ENCODE measurements at places on chromosomes 2 and 18.

- no peak for DNase-seq
Measured at GRCh38 chr2:241242306-241242705, 53.8 kb downstream of the ANO7 start.

DNA sequence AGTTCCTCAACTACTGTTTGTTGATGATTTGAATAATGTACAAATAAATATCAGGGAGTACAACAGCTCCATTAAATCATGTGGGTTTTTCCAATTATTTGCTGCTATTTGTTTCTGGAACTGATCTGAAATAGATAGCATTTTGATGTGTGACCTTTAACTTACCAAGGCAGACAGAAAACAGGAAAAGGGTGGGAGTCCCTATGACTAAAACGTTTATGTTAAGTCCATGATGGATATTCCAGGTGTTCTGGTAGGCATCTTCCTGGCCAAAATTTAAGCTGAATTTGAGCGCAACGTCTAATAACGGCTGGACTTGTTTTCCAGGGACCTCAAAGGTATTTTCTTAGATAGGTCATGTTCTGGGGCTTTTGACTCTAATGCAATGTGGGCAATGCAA lies 41.6 kb downstream of the WIPF1 start:
- DNase-seq = no peak

GRCh38 chr2:83229443-83229842 lies 1229.6 kb downstream of the SUCLG1 start:
- no peak for DNase-seq

DNA sequence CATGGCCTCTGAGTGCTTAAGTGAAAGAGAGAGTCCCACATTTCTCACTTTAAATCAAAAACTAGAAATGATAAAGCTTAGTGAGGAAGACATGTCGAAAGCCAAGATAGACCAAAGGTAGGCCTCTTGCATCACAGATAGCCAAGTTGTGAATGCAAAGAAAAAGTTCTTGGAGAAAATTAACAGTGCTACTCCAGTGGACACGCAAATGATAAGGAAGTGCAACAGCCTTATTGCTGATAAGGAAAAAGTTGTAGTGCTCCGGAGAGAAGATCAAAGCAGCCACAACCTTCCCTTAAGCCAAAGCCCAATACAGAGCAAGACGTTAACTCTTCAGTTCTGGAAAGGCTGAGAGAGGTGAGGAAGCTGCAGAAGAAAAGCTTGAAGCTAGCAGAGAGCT lies 32.1 kb downstream of the PSMD1 start:
- no peak for DNase-seq

DNA sequence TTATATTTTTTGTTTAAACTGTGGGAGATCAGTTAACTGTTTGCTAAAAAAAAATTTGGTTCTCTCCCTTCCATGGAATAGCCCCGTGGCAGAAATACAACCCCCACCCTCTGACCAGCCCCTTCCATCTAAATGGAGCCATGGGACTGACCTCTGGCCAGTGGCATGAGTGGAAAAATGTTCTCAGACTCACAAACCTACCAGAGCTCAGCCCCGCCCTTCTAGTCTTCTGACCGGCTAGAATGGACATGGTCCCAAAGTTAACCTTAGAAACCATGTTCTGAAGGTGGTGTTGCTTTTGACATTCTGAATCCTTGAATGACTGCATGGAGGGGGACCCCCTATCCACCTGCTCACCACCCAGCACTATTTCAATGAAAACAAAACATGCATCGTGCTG lies 1.3 kb upstream of the CHRNA1 start:
- no peak for DNase-seq

- DNase-seq = no peak
Measured at GRCh38 chr18:62852851-62853250, 137.5 kb downstream of the PHLPP1 start.

- no peak for DNase-seq
Measured at GRCh38 chr2:39593439-39594393, 72.0 kb upstream of the TMEM178A start.

GRCh38 chr2:9964334-9964980 lies 13.0 kb downstream of the GRHL1 start:
- DNase-seq = no peak
